OCI-LY7 (cell line): ENCODE measurements at places on chromosomes 3 and 15. TPM values are rescaled to one million over a fixed set of nuclear protein-coding genes. Genes with fewer than 3 reads are reported as not detected.

DNA sequence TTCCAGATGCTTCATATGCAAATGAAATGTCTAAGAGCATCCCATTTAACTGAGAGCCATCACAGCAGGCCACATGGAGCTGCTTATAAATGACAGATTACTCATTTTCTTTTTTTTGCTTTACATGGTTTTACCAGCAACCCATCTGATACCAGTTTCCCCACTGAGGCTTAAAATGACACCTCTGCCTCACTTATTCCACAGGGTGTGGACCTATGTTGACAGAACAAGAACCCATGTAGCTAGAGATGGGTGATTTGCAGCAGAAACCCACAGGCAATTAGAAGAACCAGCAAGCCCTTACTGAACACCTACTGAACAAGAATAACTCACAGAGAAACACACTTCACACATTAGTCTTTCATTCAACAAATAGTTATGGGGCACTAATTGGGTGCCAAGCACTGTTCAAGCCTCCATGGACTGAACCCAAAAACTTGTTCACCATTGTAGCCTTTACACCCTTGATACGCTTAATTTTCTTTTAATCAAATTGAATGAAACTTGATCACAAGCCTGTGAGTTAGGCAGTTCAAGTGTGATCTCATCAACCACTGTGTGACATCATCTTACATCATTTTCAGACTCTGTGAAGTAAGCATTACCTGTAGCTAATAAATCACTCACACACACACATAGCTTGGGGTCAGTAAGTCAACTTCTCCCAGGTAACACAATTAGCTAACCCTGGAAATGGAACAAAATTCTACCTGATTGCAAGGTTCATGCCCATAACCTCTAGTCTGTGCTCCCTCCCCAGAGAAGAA, 45.4 kb downstream of the MAGI1 start:
- no peak for DNase-seq

SEC61A1 gene
- 118 and 133 TPM in 2 replicates for total RNA-seq

- DNase-seq = no peak
These were observed 91.6 kb downstream of the CDIN1 start for GRCh38 chr15:36671017-36671416.

- no peak for DNase-seq
These were observed 23.9 kb upstream of the BCL2L10 start for GRCh38 chr15:52136442-52136980.
